ENCODE measurements at places on chromosomes 5 and 9.

DNA sequence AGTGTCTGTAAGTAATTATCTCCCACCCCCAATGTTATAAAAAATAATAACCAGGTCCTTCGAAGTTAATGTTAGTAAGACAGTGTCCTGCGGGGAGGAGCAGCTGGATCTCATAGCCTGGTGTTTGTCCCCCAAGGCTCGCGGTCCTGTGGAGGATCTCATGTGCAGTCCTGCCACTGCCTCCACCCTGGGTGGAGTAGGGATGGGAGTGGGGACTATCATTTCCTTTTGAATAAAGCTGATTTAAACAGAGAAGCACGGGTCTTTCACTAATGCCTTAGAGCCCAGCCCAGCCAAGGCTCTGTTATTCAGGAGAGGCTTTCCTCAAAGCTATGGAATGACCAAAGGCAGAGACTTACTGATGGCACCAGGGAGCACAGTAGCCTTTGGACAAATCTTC, 40.2 kb downstream of the SUB1 start:
- DNase-seq: no peak

DNA sequence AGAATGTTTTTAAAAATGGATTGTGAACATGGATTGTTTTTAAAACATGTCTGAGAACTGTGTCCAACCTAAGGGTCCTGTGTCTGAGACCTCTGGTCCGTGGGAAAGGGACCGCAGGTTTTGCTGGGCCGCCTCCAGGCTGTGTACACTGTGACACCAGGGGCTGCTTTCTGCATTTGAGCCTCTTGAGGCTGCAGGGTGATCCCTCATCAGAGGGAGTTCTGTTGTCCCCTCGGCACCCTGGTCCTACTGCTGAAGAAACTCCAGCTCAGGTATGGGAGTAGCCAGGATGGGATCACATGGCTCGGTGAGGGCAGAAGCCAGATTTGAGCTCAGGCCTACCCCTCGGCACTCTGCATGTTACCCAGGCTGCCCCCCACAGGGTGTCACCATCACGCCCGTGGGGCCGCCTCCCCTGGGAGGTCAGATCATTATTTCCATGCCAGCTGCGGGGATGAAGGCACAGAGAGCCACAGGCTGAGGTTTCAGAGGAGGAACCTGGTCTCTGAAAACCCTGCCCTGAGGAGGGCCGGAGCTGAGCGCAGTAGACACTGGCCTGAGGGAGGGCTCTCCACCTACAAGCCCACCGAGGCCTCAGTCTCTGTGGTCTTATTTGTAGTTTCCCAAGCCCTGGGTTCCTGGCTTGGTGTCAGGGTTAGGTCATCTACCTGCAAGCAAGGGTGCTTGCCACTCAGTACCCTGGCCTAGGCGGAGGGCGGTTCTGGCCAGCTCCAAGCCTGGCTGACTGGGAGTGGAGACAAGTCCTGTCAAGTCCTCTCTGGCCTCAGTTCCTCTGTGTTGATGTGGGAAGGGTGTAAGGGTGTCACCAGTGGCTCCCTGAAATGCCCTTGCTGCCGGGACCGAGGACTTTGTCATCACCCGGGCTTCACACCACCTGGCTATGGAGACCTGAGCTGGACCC, 2.8 kb downstream of the PRR7 start:
- no peak for DNase-seq

GRCh38 chr5:94184870-94185269, 433.5 kb downstream of the KIAA0825 start:
- DNase-seq: no peak

DNA sequence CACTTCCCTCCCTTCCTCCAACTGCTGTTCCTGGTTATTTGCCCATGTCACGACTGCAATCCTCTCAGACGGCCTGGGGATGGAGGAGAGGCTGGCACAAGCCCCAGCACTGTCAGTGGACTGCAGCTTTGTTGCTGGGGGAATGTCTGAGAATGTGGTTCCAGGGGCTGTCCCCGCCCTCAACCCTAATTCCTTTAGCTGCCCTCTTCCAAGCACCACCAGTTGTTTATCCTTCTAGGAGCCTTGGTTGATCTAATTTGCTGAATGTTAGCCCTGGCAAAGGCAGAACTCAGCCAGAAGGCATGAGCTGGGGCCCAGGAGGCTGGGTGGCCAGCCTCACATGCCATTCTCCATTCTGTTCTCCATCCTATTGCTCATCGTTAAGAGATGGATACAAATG, 51.6 kb downstream of the ADAM19 start:
- no peak for DNase-seq

DNA sequence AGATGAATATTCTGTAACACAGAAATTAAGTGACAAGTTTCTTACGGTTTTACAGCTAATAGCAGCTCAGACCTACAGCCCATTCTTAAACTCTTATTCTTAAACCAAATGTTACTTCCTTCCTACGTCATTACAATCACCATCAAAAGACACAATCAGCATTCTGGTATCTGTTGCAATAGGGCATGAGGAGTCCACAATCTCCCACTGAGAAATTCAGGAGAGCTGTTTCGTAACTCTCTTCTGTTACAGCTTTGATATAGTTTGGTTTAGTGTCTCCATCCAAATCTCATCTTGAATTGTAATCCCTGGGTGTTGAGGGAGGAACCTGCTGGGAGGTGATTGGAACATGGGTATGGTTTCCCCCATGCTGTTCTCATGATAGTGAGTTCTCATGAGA, 163.4 kb downstream of the GAS1 start:
- DNase-seq: peak; percentile 87

DNA sequence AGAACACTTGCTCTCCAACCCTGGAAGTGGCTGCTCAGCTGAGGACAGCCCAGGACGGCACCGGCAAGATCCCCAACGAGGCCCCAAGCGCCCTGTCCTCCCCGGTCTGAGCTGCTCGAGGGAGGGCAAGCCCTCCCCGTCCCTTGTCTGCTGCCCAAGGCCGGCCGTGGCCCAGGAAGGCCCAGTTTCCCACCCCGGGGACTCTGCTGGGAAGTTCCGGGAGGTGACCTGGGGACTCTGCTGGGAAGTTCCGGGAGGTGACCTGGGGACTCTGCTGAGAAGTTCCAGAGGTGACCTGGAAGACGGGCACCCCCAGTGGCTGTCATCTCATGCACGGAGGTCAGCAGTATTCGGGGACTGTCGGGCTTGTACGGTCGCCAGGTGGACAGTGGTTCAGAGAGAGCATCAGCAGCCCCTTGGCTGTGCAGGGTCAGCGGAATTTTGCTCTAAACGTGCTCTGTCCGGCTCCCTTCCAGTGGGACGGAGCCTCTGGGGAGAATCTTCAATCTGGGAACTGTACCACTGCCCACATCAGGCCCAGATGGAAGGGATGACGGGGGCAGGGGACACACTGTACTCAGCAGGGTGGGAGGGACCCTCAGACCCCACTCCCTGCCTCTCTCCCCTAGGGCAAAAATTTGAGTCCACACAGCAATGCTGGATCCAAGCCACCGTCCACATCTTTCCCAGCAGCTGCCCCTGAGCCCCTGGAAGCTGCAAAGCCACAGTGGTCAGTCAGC, 7.2 kb downstream of the NACC2 start:
- peak; percentile 1 for DNase-seq

DNA sequence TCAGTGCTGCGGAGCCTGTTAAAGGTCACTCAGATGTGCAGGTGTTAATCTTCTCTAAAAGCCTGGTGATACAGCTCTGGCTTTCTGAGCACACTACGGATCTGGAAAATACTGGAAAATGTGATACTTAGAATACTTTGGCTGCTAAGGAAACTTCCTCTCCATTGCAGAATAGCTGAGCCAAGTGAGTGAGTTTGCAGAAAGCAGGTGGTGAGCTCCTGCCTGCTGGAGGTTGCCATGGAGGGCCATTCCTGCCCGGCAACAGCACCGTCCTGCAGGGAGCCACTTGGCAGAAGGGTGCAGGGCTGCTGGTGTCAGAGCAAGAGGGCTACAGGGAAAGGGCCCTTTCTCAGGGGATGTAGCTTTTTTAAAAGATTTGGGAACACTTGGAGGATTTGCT, 40.7 kb downstream of the SECISBP2 start:
- no peak for DNase-seq

GRCh38 chr9:12716823-12717600, 23.8 kb downstream of the TYRP1 start:
- DNase-seq: no peak

GRCh38 chr5:121182788-121183490, 668.7 kb upstream of the FTMT start:
- DNase-seq: no peak

DNA sequence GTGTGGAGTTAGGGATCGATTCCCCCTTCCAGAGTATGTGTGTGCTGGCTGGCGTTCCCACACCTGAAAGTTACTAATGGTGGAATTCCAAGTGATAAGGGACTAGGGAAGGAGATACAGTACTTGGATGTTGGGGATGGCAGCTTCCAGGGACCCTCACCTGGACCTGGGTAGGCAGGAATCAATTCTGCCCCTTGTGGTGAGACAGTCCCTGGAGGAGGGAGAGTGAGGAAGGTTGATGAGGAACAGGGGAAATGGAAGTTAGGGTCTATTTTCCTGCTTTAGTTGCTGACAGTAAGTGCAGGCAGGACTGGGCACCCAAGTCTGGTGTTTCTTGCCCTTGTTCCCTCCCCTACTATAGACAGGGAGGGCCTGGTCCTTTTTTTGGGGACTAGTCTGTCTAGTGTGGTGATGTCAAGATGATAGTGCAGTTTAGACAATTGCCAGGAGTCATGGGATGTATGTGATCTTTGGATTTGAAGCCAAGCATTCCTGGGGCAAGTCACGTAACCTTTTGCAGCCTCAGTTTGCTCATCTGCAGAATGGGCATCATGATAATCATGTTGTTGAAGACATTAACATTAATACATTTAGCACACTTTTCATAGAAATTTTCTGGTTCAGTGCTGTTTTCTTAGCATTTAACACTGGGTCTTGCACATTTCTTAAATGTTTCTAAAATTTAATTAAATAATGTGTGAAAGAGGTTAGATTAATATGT, 51.7 kb downstream of the DAB2IP start:
- no peak for DNase-seq

DNA sequence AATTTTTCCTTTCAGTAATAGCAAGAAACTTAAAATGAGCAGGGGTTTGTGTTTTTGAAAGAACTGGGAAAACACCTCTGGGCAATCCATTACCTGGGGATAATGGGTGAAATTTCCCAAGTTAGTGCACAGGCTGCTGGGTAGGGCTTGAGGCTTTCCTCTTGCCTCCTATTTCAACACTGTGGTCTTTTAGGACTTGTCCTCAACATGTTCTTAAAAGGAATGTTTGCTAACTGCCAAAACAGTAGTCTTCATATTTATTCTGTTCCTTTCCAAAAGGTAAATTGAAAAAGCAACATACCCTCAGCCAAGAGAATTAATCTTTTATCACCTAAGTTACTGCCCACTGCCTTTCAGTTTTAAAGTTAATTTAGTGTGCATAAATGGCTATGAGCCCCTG, 158.3 kb upstream of the CCDC152 start:
- no peak for DNase-seq

GRCh38 chr5:42268630-42269029, 154.6 kb upstream of the GHR start:
- no peak for DNase-seq

- no peak for DNase-seq
These were observed 973 bp downstream of the PLPPR1 start for GRCh38 chr9:101029315-101030085.

DNA sequence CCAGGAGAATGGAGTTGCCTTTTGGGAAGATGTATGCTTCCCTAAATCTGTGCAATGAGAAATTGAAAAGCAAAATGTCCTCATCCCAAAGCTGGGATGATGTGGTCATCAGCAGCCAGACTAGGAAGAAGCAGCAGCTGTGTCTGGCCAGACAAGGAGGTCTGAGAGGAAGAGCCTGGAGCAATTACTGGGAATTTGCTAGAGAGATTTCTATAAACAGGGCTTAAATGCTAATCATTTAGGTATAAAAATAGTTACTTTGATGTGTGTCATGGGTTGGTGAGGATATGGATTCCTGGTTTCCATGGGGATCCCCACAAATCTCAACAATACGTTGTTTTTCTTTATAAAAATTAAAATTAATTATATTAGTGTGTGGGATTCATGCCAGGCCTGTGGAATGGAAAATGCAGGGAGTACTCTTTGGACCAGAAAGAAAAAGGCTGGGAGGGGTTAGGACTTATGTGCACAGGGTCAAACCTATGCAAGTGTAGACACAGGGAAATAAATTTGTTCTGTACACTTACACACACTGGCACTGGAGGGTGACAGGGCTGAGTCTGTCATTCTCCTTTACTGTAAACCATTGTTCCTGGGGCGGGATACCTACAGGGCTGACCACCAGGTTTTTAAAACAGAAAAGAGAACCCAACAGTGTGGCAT, 58.7 kb upstream of the TRPC7 start:
- no peak for DNase-seq

GRCh38 chr9:95736891-95737522, 138.5 kb upstream of the ERCC6L2 start:
- no peak for DNase-seq

DNA sequence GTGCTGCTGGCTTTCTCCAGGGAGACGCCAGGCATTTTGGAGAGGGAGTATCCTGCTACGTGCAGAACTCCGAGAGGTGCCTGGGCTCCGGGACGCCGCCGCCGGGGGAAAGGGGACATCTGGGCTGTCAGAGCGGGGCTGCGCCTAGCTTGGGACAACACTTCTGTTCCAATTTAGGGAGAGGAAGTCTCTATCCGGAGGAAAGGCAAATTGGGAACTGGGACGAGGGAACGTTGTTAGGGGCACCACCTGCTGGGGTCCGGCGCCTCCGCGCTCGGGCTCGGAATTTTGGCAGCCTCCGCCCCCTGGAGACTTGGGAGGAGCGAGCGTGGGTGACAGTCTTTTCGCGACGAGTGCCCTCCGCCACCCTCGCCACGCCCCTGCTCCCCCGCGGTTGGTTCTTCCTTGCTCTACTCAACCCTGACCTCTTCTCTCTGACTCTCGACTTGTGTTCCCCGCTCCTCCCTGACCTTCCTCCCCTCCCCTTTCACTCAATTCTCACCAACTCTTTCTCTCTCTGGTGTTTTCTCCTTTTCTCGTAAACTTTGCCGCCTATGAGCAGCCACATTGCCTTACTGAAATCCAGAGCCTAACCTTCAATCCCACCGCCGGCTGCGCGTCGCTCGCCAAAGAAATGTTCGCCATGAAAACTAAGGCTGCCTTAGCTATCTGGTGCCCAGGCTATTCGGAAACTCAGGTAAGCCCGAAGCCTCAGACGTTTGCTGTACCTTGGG, 1.6 kb downstream of the TSLP start:
- DNase-seq: peak; percentile 37

GRCh38 chr5:112854651-112855050, 6.4 kb upstream of the SRP19 start:
- no peak for DNase-seq

DNA sequence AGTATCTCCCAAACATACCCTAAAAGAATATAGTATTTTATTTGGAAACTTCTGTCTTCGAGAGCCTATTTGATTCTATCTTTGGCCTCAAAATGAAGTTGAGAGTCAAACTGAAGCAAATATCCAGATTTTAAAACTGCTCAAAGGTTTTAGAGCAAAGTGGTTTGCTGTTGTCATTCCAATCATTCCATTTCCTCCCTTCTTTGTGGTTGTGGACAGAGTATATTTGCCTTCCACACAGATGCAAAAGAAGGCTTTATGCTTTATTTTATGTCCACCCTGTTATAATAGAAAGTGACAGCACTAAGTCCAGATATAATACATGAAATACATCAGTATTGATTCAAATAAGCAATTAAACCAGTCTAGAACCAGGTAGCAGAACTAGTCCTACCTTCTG, 12.4 kb downstream of the GZMK start:
- no peak for DNase-seq

GRCh38 chr9:133148199-133149129, 15.2 kb downstream of the GBGT1 start:
- peak; percentile 44 for DNase-seq

- DNase-seq: no peak
These were observed 2.9 kb downstream of the SPTAN1 start for GRCh38 chr9:128555180-128555721.

GRCh38 chr5:145362266-145362665, 472.9 kb downstream of the PRELID2 start:
- no peak for DNase-seq

- DNase-seq: no peak
These were observed 2.5 kb downstream of the BTNL8 start for GRCh38 chr5:180901319-180902009.

All from suppressor macrophage (primary cell).